ENCODE measurements at places on chromosomes 7 and 10.

- no peak for DNase-seq
Measured at GRCh38 chr7:29881724-29882123, 75.4 kb downstream of the WIPF3 start.

DNA sequence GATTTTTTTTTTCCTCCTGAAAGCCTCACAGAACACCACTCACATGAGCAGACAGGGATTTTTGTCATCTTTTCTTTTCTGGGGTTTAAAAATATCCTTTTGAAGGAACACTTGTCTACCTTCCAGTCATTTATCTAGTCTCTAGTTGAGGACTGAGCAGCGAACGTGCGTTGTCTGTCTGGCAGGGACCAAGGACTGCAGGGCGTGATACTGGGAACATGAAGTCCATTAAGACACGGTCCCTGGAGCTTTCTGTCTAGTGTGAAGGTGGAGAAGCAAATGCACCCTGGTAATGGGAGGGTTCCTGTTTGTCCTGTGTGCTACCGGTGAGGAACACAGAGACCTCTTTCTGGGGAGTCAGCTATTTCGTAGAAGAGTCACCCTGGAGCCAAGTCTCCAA lies 207.4 kb downstream of the TMEM178B start:
- DNase-seq = no peak

DNA sequence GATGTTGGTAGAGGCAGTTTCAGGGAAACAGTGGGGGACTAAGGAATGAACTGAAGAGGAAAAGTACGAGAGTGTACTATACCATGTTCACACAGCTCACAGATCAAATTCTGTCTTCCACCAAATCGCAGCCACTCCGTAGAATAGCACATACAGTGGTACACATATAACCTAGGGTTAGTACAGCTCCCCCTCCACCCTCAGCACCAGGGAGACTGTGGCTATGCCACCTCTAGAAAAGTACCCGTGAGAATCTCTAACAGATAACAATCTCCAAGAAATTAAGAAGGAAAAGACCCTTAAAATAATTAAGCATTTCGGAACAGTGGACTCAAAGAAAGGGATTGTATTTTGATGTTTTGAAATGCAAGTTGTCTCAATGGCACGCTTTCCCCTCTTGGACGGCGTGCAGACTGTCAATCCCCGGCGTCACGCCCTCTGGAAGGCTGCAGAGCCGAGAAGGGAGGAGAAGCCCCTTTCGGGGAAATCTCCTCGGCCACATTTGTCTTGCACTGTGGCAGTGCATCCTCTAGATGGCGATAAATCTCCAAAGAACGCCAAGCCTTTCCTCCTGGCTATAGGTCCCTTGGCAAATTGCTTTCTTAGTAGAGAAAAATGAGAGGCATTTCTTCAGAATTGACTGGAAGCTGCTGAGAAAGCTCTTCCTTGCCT lies 345.0 kb downstream of the REEP3 start:
- peak; percentile 22 for DNase-seq

DNA sequence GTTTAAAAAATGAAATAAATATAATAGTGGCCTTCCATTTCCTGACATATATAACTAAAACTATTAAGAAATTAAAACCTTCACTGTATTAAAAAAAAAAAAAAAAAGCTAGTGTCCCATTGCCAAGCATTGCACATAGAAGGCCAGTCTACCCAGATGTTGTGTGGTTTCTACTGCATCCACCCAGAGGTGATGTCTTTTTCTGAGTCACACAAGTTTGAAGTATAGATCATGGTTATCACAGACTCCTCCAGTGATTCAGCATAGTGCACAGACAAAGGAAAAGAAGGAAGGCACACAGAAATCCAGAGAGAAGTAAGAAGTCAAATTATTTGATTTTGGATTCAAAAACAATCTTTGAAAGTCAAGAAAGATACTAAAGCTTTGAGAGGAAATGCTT lies 429.0 kb downstream of the ETV1 start:
- DNase-seq = no peak

GRCh38 chr7:99030951-99031350 lies 113.0 kb downstream of the SMURF1 start:
- no peak for DNase-seq

- no peak for DNase-seq
Measured at GRCh38 chr7:6015917-6016652, 7.0 kb downstream of the AIMP2 start.

DNA sequence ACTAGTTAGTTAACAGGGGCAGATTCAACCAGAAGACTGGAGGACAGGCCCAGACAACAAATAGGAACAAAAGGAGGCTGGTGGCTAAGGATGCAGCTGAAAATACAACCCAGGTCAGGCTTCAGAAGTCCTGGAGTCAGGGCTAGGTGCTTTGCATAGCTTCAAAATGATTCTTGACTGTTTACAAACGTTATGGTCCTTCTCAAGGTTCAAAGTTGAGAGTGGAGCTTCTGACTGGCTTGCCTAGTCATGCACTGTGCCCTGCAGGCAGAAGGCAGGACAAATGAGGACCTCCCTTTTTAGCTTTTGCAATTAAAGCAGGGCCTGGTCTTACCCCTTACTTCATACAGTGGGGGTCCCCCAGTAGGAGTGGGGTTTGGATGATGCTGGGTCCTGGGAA lies 4.4 kb upstream of the CDH23 start:
- no peak for DNase-seq

DNA sequence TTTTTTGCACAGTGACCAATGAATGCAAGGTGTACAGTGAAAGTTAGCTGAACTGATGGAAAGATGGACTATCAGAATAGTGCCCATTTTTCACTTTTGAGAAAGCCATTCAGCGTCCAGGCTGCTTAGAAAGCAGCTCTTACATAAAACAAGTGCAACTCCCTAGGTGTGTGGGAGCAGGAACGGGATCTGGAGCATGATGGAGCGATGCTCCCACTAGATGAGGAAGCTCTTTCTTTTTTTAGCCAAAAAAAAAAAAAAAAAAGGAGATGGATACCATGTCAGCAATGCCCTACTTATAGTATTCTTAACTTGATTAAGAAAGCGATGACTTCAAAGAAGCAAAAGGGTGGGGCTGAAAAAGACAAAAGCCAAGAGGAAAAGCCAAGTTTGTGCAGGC lies 925.5 kb downstream of the GATA3 start:
- no peak for DNase-seq

DNA sequence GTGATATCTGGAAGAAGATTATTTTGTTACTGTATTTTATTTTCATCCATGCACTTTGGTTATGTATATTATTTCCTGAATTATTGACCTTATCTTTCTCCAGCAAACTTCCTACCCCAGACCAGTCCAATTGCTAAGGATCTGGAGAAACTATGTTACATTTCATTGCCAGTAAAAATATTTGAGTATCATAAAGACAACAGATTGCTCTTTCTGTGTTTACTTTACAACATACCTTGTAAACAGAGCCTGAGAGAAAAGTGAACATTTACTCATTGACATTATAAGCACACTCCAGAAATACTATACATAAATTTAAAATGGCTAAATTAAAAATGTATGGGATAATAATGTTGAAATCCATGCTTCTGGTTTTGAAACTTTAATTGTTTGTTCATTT lies 186.2 kb upstream of the FAM3C start:
- DNase-seq = no peak

DNA sequence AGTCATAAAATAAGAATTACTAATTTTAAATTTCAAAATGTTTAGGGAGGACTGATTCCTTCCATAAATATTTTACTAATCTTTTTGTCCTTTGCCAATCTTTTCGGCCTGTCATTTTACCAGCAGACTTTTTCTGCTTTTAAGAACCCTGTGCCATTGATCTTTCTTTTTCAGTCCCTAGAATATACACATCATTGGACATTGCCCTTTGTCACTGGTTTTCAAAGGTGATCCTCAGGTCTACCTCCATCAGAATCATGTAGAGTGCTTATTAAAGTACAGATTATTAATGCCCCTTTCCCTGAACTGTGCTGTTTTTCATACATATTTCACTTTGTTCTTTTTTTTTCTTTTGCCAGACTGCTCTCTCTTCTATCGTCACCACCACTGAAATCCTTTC lies 43.8 kb downstream of the SHOC2 start:
- no peak for DNase-seq

DNA sequence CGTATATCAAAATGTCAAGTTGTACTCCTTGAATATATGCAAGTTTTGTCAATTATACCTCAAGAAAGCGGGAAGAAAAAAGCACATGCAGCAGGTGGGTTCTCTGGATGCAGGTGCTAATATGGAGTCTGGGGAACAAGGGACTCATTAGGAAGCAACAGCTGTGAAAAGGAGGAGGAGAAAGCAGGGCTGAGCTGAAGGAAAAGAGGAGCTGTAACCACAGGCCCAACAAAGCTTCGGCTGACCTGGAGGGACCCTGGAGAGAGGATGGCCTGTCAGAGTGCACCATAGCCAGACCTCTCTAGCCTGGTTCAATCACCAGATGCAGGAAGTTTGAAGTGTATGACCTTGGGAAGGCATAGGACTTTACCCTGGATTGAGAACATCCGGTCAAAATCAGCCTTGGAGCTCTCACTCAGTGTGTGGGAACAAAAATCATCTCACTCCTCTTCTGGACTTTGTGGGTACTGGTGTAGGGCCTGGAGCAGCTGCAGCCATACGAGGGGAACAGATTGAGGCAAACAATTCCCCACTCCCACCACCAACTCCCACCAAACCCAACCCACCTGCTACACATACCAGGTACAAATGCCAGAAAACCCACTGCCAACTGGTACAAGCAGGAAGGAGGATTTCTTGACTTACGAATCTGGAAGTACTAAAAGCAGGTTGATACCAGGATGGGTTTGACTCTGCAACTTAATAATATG lies 36.7 kb downstream of the NPTX2 start:
- DNase-seq = no peak

DNA sequence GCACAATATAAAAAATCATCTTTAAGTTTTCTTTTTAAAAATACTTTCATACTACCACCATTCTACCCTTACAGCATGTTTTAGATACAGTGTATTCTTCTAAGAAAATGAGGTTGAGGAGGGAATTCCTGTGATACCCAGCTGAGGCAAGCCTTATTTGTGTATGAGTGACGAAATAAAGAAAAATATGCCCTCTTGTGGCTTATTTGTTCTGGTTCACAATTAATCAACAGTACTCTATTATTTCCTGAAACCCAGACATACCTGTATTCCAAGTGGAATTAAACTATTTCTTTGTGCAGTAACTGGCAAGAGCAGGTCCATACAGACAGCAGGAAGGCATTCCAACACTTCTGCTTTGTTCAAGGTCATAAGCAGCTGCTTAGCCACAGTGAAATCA lies 4.5 kb upstream of the SEMA3D start:
- DNase-seq = no peak

DNA sequence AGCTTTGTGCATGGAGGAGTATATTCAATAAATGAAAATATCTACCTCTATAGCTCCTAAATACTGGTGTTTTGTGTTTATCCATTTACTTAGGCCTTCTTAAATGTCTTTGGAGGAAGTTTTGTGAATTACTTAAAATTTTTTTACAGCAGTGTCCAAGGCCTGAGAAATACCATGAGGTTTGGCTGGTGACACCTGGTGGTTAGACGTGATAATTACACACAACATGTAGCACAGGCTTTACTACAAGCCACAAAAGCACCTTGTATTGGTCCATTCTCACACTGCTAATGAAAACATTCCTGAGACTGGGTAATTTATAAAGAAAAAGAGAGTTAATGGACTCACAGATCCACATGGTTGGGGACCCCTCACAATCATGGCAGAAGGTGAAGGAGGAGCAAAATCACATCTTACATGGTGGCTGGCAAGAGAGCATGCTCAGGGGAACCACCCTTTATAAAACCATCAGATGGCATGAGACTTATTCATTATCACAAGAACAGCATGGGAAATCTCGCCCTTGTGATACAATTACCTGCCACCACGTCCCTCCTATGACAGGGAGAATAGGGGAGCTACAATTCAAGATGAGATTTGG lies 20.6 kb downstream of the HYAL4 start:
- DNase-seq = peak; percentile 43

DNA sequence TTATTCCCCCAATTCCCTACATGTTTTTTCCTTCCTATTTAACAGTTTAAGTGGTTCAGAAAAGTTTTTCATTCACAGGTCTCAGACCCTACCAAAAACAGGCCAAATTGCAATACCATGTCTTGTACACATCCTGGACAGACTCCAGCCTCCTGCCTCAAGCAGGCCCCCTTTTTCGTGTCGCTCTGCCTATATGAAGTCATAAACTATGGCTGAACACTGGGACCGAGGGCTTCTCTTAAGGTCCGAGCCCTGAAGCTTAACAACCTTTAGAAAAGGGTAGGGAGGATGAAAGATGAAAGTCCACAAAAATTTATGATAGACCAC lies 1.4 kb downstream of the FBXW4 start:
- no peak for DNase-seq

- no peak for DNase-seq
Measured at GRCh38 chr7:19869979-19870378, 96.6 kb upstream of the TMEM196 start.

- no peak for DNase-seq
Measured at GRCh38 chr7:71112436-71112835, 19.5 kb upstream of the GALNT17 start.

DNA sequence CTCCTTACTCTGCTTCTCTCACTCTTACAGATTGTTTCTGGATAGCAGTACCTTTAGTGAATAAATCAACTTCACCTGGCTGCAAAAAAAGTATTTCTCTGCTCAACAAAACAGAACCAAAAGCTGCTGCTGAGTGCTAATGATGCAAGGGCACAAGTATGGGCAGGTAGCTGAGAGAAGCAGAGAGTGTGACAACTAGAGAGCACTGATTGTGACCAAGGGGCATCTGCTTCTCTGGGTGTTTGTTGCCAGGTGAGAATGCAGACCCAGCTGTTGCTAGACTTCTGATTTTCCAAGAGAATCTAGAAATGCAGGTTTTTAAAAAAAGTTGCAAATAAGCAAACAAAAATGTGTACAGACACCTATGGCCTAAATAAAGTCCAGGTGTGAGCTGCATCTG lies 25.3 kb upstream of the PPIF start:
- no peak for DNase-seq

- DNase-seq = no peak
Measured at GRCh38 chr7:77651575-77652162, 44.6 kb upstream of the RSBN1L start.

DNA sequence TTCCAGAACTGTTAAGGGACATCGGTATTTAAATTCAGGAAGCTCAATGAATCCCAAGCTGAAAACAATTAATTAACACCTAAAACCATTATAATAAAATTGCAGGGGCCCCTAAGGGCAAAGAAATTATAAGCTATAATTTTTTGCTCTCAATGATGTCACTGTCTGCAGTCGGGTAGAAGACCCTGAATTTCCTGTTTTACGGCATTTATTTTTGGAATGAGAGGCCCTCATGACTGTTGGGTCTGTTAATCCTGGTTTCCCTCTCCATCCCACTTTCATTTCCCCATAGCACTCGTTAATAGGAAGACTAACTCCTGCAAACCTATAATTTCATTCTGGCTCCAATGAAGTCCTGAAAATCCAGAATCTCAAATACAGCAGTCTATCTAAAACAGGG lies 25.8 kb upstream of the GPR37 start:
- DNase-seq = no peak

Measured in anterior cingulate cortex (tissue), 58 donors.